ENCODE measurements at places on chromosomes 6 and 20.

DNA sequence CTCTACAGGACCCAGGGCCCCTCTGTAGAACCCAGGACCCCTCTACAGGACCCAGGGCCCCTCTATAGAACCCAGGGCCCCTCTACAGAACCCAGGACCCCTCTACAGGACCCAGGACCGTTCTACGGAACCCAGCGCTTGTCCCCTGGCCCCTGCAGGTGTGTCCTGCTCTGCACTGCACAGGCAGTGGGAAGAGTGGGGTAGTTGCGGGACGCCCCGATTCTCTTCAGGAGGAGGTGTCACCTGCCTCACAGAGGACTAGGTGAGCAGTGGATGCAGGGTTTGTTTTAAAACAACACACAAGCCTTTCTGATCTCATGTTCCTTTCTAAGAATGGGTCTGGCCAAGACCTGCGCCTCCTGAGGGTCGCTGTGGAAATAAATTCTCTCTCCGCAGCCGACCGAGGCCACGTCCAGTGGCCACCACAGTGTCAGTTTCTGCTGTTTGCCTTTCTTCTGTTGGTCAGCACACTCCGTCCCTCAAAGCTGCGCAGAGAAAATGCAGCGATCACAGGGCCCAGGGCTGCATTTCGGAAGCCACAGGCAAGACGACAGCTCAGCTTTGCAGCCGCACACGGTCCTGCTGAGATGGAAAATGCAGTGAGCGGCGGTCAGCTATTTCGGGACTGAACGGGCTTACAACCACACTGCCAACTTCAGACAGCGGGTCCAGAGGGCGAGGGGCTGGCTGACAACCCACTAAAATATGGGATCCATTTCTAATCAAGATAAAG lies 135.2 kb downstream of the DLL1 start:
- peak; percentile 26 for DNase-seq

GRCh38 chr6:16543521-16543920 lies 217.7 kb downstream of the ATXN1 start:
- DNase-seq = no peak

- DNase-seq = no peak
Measured at GRCh38 chr20:58869662-58870227, 17.2 kb downstream of the GNAS start.

GRCh38 chr6:168849459-168849858 lies 404.2 kb downstream of the THBS2 start:
- DNase-seq = no peak

Data from right hindlimb (tissue), 1 donor.